ENCODE measurements at places on chromosomes 2 and 18.

GRCh38 chr2:106736221-106736620, 149.7 kb downstream of the ST6GAL2 start:
- no peak for DNase-seq

- no peak for DNase-seq
Measured at GRCh38 chr2:57891086-57891712, 155.4 kb upstream of the VRK2 start.

GRCh38 chr2:170139276-170139967, 38.5 kb upstream of the MYO3B start:
- no peak for DNase-seq

DNA sequence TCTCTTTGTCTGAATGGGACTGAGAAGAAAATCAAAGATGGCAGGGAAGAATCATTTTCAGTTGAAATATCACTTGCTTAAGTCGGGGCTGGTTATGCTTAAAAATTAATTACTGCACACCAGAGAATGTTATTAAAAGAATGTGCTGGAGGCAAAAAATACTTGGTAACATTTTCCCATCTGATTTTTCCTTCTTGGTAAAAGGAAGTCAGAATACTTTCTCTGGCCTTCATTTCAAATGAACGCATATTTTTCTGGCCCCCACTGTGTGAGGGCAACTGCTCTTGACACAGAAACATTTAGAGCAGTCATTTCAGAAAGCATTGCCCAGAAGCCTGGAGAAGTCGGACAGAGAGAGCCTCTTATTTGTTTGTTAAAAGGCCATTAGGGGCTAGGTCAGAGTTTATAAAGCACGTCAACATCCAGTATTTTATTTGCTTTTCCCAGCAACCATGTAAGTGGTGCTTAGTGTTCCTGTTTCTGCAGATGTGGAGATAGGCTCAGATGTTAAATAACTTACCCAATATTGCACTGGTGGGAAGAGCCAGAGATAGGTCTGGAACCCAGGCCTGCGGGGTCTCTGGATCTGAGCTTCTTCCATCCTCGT, 32.9 kb upstream of the LYPD6B start:
- no peak for DNase-seq

GRCh38 chr2:236517251-236518031, 52.2 kb upstream of the ACKR3 start:
- DNase-seq, result no peak

GRCh38 chr2:31812051-31812798, 198.6 kb downstream of the MEMO1 start:
- peak; percentile 35 for DNase-seq

DNA sequence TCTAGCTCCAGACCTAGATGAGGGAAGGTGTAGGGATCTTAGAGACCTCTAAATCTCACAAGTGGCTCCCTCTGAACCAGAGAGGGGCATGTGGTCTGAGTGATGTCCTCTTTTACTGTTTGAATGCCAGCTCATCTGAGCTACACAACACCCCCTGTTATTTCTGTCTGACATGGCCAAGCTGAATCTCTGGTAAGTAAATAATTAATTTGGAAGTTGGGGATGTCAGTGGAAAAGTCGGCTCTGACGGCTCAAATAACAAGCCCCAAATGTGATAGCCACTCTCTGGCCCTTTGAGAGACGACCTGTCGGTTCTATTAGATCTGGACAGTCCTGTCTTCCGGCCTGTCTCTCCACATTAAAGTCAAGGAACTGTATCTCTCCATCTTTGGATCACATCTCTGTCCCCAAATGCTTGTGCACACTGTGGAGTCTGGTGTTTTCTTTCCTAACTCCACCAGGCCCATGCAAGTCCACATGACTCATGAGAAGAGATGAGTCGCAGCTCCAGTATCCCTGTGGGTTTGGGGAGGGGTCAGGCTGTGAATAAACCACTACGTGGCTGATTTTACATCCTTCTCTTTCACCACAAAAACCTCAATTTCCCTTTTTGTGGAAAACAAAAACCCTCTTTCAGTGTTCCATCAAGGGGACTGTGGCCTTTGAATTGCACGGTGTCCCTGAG, 52.5 kb downstream of the SETBP1 start:
- DNase-seq, result no peak

- DNase-seq, result no peak
Measured at GRCh38 chr18:58095655-58096054, 51.6 kb downstream of the NEDD4L start.

GRCh38 chr2:171150694-171151285, 9.9 kb downstream of the TLK1 start:
- no peak for DNase-seq

- DNase-seq, result no peak
Measured at GRCh38 chr2:63059793-63060471, 9.3 kb downstream of the OTX1 start.

DNA sequence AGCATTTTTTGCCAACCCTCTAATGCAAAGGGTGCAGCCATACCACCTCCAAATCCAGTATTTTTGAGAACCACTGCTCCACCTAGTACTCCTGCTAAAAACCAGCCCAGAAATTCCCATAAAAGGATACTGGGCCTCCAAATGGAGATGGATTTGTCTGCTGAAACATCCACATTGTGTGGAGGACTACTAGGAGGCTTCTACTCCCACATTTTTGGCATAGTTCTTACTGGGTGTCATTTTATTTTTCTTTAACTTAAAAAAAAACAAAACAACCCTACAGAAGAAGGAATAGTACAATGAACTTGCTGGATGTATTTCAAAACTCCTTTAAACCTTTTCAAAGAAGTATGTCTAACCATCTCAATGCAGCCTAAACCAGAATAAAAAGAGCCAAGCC, 219.2 kb downstream of the SRBD1 start:
- no peak for DNase-seq

Data from RKO (cell line).